ENCODE measurements at places on chromosomes 6 and 20.
A peak's percentile ranks its signal among the peaks of the same experiment; 100 is the strongest.

DNA sequence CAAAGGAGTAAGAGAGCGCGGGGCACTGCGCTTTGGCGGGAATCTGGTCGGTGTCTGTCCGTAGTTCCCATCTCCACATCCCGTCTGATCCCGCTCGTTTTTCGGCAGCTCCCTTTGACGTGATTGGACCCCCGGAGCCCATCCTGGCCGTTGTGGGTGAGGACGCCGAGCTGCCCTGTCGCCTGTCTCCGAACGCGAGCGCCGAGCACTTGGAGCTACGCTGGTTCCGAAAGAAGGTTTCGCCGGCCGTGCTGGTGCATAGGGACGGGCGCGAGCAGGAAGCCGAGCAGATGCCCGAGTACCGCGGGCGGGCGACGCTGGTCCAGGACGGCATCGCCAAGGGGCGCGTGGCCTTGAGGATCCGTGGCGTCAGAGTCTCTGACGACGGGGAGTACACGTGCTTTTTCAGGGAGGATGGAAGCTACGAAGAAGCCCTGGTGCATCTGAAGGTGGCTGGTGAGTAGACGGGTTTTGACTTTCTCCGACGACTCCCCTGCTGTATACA is 1.4 kb downstream of the BTN1A1 start:
- peak; percentile 56 for DNase-seq

- no peak for DNase-seq
Measured at GRCh38 chr20:10221021-10221420, 2.4 kb downstream of the SNAP25 start.

DNA sequence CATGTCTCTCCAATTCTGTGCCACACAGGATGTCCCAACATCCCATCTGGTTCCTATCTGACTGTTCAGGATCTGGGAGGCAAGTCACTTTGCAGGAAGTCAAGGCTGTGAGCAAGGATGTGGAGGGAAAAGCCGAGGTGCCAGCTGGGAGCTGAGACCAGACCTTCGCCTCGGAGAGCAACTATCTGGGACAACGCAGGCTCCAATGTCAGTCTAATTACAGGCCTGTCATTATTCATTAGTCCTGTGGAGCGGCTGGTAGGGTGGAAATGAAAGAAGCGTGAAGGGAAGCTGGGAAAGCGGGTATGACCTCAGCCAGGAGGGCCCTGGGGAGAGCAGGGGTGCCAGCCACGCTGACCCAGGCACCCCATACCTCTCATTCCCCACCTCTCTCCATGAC is 147.3 kb downstream of the UNC5CL start:
- DNase-seq: no peak

GRCh38 chr6:149431905-149432775 is 32.1 kb downstream of the SUMO4 start:
- DNase-seq: peak; percentile 95

DNA sequence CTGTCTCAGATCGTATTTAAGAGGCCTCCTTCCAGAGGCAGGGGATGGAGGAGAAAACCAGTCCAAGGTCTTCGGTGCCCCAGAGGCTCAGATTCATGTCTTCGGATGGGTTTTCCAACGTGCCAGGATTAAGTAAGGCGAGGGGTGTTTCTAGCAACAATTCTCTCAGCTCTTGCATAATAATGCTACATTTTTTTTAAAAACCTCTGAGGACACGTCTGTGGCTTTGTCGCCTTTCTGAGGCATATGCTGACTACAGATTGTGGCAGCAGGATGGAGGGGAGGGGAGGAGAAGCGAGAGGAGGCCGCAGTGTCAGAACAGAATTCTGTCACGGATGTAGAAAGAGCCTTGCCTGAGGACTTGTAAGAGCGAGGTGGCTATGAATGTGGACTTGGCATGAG is 17.7 kb upstream of the CCDC167 start:
- no peak for DNase-seq

DNA sequence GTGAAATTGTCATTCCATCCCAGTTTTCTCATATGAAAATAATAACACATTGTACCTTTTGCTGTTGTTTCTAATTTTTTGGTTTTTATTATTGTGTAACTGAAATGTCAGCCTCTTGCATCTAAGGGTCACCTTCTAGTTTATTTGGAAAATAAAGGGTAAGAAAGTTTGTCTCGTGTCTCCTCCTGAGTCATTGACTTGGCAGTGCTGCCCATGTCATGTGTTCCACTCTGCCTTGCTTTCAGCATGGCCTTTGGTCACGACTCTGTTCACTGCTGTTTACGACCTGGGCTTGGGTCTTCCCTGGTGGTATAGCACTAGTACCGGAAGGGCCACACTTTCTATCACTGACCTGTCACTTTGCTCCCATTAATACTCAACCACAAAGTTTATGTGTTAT is 171.4 kb upstream of the RSPO3 start:
- no peak for DNase-seq

DNA sequence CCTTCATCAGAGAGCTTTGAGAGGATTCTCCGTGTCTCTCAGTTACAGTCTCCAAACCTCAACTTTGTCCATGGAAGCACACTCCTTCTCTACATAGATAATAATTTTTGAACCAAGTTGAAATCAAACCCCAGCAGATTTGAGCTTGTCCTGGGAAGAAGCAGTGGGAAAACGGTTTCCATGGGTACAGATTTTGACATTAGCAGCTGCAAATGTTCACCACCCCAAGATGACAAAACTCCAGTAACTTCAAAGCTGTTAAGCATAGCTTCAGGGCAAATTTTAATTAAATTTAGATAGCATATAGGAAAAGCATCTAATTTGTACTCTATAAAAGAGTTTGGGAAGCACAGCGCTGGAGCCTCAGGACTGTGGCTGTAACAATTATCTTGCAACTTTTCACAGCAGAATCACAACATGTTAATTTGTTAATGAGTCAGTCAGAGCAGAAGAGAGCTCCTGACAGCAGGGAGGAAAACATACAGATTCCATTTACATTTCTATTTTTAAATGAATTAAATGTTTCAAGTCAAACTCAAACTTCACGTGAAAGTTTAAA is 240.7 kb downstream of the BMP7 start:
- no peak for DNase-seq

DNA sequence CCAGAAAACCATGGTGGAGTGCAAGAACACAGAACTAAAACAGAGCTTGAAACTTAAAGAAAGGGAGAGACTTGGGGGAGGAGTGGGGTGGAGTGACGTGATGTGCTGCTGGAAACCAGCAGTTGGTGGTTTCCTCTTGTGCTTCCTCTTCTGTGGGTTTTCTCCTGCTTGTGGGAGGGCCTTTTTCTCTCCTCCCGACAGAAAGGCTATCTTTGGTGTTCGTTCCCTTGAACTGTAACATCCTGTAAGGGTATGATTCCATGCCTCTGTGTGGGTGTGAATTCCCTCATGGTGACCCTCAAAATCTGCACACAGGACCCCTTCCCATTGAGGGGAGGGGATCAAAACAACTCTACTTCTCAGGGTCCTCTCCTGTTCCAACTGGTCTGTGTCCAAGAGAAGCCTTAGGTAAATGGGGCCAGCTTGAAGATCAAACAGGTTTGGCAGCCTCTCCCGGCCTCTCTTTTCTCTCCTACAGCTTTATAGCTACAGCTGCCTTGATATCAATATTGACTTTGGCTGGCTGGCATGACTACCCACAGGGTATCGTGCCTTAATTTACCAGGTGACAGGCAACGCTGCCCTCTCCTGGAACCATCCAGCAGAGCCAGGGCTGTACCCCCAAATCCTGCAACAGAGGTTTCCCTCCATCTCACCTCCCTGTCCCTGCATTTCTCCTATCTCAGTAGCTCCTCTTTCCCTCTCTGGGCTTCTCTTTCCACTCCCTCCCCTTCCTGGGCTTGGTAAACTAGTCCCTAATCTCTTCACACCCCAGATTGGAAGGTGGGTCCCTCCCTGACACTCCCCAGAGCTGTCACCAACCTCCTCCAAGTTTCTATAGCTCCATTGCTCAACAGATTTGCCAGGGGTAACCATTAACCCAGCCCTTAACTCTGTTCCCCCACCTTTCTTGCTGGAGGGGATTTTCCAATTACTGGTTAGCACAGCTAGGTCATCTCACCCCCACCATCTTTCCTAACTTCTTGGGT is 1.5 kb upstream of the MSH5 start:
- DNase-seq: peak; percentile 93

DNA sequence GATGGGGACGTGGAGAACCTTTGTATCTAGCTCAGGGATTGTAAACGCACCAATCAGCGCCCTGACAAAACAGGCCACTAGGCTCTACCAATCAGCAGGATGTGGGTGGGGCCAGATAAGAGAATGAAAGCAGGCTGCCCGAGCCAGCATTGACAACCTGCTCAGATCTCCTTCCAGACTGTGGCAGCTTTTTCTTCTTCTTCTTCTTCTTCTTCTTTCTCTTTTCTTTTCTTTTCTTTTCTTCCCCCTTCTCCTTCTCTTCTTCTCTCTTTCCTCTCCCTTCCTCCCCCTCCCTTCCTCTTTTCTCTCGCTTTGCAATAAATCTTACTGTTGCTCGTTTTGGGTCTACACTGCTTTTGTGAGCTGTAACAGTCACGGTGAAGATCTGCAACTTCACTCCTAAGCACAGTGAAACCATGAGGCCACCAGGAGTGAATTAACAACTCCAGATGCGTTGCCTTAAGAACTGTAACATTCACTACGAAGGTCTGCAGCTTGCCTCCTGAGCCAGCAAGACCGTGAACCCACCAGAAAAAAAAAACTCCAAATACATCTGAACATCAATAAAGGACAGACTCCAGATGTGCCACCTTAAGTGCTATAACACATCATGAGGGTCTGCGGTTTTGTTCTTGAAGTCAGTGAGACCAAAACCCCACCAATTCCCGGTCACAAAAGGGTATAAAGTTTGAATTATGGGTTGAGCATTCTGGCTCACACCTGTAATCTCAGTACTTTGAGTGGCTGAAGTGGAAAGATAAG is 19.6 kb upstream of the SERPINB1 start:
- DNase-seq: no peak

DNA sequence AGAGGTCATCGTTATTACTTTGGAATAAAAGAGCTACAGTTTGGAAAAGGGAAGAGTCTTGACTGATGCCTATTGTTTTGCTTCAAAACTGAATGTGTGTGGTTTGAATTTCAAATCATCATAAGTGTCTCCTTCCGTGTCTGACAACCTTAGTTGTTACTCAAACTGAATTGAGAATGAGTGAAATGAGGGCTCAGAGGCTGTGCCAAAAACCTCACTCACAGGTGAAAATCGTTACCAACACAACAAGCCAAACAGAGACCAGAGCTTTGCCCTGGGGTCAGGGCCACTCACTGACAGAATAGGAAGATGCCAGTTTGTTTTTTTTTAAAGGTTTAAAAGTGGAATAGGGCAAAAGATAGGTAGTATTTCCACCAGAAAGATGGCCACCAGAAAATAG is 15.2 kb upstream of the SIRT5 start:
- DNase-seq: no peak

GRCh38 chr6:1695546-1696462 is 86.1 kb downstream of the FOXC1 start:
- no peak for DNase-seq

- peak; percentile 94 for DNase-seq
Measured at GRCh38 chr20:62120990-62121775, 1.1 kb upstream of the LSM14B start.

DNA sequence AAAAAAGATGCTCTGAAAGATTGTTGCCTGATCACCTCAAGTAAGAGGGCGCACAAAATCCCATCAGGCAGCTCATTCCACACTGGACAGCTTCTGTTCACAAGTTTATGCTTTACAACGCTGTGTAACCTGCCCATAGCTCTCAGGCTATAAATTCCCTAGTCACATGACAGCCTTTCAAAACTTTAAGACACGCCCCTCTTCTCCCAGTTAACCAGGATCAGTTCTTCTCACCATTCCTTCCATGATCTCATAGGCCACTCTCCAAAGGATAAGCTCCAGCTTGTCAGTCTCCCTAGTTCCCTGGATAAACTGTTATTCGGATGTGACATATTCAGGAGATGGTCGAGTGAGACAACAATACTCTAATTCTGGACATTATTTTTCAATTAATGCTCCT is 15.0 kb downstream of the ADNP start:
- no peak for DNase-seq

DNA sequence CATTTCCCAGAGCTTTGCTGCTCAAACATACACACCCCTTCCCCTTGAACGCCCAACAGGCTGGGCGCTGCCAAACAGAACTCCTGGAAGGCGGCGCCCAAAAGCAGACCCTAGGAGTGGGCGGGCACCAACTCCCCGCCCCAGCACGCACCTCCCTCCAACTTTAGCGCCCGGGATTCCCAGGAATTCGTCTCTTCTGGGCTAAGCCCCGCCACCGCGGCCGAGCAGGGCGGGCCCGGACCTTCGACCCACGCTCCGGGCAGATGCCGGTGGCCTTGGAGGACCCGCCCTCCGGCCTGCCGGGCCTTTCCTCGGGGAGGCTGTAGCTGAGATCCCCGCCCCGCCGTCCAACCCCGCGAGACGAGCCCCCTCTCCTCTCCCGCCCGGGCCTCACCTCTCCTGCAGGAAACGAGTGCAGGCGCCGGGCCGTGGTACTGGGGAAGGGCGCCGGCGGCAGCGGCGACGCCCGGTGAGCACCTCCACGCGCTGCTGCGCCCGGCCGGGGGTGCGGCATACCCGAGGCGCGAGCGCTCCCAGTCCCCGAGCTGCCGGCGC is 659 bp downstream of the MCUR1 start:
- DNase-seq: peak; percentile 68

DNA sequence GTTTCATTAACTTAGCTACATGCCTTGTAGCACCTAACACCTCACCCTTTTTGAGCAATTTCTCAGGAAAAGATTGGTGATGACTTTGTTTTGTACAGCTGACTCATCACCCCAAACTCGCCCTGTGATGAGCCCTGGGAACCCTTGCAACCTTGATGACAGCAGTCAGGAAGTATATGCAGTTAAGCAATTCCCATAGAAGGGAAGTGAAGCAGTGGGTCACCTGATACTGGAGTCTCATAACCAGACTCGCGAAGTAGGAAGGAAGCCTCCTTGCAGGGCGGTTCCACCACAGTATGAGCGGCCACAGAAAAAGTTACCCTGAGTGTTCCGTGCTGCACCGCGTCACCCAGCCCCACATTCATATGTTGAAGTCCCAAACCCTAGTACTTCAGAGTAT is 82.0 kb upstream of the EDN1 start:
- peak; percentile 90 for DNase-seq

- no peak for DNase-seq
Measured at GRCh38 chr20:32167552-32167951, 40.0 kb downstream of the PLAGL2 start.

GRCh38 chr6:57263739-57264138 is 41.6 kb upstream of the RAB23 start:
- DNase-seq: no peak

GRCh38 chr20:7094438-7094997 is 327.0 kb downstream of the BMP2 start:
- DNase-seq: peak; percentile 78

DNA sequence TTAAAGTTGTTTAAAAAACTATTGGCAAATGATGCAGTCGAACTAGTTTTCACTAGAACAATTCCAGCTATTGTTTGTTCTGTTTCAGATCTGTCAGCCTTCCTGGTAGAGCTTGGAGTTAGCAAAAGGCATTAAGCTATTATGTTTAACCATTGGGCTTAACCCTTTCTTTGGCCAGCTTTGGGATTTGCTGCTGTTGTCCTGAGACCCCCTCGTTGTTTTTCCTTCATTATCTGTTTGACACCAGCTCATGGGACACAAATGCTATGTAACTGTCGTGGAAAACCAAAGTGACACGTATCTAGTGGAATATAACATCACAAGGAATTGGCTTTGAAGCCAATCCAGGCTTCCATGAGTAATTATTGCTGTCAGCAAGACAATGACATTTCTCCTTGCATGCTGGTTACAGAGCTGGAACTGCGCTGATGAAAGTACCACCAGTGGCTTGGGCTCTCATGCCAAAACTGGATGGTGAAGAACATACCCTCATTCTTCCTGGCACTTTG is 96.0 kb downstream of the EYA2 start:
- DNase-seq: no peak

- no peak for DNase-seq
Measured at GRCh38 chr20:16588241-16588640, 15.0 kb upstream of the KIF16B start.

GRCh38 chr6:50602292-50602691 is 111.0 kb upstream of the TFAP2D start:
- peak; percentile 58 for DNase-seq

Measured in suppressor macrophage (primary cell).